ENCODE measurements at places on chromosomes 11 and 22.

- no peak for DNase-seq
Observed at GRCh38 chr22:49208768-49209252, 618.9 kb downstream of the BRD1 start.

DNA sequence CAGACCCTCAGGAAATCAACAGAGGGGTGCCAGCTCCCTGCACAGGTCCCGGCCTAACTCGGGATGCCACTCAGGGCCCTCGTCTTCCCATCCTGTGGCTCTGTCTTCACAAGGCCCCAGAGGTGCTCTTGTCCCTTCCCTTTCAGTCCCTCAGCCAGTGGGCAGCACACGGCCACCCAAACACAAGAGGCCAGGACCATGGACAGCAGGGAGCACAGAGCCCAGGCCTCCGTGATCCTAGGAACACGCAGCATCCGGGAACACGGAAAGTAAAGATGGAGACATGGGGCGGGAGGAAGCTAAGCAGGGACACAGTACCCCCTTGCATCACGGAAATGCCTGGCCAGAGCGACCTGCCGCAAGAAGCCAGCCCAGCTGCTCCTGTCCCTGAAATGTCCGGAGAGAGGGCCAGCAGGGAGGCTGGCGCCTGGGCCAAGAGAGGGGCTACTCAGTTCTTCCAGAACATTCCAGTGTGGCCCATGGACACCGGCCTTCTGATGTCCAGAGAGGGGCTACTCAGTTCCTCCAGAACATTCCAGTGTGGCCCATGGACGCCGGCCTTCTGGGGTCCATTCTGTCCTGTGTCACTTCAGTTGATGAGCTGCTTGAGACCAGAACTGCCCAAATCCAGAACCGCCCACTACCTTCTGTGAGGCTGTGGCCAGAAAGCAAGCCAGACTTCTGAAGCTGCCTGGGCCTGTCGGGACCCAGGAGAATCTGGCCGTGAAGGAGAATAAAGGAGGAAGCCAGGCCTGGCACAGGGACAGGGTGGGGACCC, 274.0 kb downstream of the BRD1 start:
- DNase-seq: no peak

DNA sequence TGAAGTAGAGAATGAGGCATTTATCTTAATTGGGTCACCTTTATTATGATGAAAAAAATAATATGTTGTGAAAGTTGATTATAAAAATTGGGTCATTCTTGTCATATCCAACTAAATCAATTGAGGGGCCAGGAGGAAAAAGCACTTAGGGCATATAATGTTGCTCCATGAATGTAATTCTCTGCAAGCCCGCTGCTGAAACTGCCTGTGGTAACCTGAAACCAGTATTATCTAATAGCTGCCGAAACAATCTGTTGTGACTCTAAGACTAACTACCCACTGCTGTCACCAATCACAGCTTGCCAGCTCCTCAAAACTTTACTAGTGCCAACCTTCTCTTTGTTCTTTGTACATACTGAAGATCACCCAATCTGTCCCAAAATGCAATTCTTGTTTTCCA, 115.8 kb downstream of the ATG16L2 start:
- DNase-seq: no peak

GRCh38 chr22:21712751-21713427, 22.7 kb downstream of the YPEL1 start:
- DNase-seq: peak; percentile 43

GRCh38 chr11:29280452-29280851, 736.4 kb downstream of the KCNA4 start:
- DNase-seq: no peak

DNA sequence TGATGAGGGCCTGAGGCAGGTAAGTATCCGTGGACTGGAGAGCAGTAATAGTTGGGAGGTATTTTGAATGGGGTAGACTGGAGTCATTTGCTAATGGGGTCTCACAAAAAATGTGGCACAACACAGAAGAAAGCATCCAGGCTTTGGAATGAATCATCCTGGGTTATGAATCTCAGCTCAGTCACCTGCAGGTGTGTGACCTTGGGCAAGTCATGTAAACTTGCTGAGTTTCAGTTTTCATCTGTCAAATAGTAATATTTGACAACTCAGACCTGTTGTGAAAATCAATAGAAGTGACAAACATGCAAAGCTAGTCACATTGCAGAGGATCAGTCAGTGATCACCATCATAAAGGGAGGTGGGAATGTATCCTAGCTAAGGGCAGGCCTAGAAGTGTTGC, 232.0 kb upstream of the TENM4 start:
- DNase-seq: no peak

- DNase-seq: no peak
Observed at GRCh38 chr22:21866833-21867527, 465 bp downstream of the MAPK1 start.

- peak; percentile 80 for DNase-seq
Observed at GRCh38 chr22:31650391-31650790, 11.6 kb downstream of the PISD start.

DNA sequence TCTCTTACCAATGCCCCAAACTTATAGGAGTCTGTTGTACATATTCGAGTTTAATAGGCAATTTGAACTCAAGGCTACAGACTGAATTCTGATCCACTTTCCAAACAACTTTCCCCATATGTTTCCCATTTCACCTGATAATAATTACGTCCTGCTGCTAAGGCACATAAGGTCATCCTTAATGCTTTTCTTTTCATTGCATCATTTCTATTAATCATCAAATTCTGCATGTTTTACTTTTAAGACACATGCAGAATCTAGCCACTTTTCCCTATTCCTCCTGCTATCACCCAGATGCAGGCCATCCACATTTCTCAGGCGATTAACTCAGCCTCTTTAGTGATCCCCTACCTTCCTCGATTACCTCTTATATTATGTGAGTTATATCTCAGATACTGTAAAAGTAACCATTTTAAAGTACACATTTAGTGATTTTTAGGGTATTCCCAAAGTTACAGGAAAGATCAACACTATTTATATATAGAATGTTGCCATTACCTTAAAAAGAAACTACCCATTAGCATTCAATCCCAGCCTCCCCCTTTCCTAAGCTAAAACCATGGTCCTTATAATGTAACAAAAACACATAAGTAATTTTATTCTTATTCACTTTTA, 14.9 kb downstream of the XKR3 start:
- peak; percentile 40 for DNase-seq

GRCh38 chr11:74550991-74551753, 41.2 kb upstream of the POLD3 start:
- DNase-seq: no peak

DNA sequence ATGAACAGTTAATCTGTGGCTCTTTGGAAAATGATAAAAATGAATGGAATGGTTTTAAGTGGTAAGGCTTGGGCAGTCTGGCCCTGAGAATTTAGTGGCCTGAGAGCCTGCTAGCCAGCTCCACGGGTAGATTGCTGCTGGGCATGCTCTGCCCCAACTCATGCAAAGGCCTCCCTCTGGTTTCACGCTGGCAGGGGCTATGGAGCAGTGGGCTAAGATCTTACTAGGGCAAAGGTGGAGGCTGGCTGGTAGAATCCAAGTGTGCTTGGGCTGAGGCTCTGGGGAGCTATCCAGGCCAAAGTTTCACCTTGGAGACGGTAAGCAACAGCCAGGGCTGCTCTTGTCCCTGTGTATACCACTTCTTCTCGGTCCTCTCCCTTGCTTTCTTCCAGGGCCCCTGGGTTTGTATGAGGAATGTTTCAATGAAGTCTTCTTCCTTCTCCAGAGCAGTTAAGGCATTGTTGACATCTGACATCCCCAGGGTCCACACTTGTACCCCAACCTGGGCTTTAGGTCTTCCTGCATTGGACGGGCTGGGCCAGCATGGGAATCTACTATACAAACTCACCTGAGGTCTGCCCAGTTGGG, 27.4 kb downstream of the UBE2L3 start:
- no peak for DNase-seq

DNA sequence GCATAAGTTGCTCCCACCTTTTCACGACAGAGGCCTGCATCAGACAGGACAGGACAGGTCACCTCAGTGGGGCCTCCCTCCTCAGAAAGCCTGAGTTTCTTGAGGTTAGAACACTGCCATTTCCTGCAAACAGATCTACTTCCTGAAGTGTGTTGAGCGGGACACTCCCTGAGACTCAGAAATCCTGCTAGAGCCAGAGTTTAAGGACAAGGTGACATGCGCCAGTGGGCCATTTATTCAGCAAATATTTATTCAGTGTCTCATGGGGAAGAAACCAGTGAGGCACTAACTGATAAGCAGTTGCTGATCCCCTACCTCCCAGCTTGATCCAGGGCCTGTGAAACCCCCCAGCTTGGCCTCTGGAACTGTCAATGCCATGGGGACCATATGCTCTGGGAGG, 454.6 kb downstream of the SOX6 start:
- no peak for DNase-seq

GRCh38 chr11:23100726-23101125, 240.5 kb upstream of the CCDC179 start:
- DNase-seq: no peak

DNA sequence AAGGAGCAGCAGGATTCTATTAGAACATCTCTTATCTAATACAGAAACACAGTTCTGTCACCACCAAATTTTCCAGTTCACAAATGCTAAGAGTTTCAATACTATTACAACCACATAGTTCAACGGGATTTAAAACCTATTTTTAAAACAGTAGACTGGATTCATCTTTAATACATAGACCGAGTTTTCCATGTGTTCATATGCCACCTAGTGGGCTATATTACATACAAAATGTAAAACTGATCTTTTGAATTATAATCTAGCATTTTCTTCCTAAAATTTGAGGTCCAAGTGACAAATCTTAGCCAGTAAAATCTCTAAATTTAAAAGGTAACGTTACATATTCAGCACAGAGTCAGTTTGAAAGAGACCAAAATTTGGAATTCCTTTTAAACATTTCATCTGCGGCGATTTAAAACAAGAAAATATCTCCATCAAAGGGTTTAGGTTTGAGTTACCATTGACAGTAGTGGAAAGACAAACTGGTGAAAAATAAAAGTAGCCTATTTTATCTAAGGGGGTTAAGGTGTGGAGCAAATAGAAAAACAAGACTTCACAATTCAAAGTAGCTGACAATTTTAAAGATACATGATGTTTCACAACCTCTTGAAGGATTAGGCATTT, 269.3 kb upstream of the MPPED2 start:
- peak; percentile 8 for DNase-seq

- DNase-seq: no peak
Observed at GRCh38 chr22:38397189-38398085, 57.6 kb downstream of the KCNJ4 start.

GRCh38 chr11:129375751-129376657, at the start of gene BARX2:
Gene BARX2, plus strand, starts transcription at chr11:129375848. Its CDS starts 188 bp downstream, at chr11:129376036.
- no peak for DNase-seq

- no peak for DNase-seq
Observed at GRCh38 chr22:42459287-42460063, 27.3 kb upstream of the NFAM1 start.

DNA sequence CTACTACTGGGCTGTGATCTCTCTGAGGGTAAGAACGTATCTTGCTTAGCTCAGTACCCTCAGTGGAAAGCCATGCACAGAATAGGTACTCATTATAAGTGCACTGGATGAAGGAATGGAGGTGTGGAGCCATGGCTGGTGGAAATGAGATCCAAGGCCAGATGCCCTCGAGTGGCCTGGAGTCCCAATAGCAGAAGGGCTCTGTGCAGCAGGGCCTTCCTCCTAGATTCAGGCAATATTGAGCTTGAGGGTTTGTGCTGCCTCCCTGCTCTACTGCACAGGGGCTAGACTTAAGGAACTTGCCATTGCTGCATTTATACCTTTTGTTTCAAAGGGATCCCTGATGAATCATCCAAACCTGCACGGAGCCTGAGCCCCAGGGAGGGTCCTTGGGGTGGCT, 33.6 kb upstream of the TUB start:
- DNase-seq: no peak

- DNase-seq: no peak
Observed at GRCh38 chr22:48982321-48982905, 845.3 kb downstream of the BRD1 start.

GRCh38 chr11:45470151-45470793, 184.1 kb upstream of the SYT13 start:
- DNase-seq: peak; percentile 32

DNA sequence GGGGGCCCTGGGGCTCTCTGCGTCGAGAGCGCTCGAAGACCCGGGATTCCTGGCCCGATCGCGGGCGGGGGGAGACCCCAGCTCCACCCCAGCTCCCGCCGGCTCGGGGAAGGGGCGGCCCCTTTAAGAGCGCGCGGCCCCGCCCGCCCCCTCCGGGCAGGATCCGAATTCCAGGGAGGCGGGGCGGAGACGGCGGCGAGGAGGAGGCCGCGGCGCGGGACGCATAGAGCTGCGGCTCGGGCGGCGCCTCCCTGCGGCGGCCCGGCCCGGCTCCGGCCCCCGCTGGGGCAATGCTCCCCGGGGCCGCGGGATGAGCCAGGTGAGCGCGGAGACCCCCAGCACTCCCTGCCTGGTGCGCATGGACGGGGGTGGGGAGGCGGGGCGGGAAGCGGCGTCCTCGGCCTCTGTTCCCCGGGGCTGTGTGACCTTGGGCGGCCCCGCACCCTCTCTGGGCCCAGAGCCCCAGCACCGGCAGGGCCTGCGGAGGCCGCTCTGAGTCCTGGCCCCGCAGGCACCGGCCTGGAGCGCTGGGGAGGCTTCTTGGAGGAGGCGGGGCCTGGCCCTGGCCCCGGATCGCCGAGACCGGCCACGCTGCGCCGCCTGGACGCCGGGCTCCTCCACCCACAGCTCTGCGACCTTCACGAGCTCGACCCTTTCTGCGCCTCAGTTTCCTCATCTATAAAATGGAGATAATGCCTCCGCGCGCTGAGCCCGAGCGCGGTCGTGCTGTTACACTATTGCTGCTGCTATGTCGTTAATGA, 565 bp downstream of the GAS2L1 start:
- DNase-seq: no peak

- no peak for DNase-seq
Observed at GRCh38 chr22:48939441-48940265, 888.0 kb downstream of the BRD1 start.

DNA sequence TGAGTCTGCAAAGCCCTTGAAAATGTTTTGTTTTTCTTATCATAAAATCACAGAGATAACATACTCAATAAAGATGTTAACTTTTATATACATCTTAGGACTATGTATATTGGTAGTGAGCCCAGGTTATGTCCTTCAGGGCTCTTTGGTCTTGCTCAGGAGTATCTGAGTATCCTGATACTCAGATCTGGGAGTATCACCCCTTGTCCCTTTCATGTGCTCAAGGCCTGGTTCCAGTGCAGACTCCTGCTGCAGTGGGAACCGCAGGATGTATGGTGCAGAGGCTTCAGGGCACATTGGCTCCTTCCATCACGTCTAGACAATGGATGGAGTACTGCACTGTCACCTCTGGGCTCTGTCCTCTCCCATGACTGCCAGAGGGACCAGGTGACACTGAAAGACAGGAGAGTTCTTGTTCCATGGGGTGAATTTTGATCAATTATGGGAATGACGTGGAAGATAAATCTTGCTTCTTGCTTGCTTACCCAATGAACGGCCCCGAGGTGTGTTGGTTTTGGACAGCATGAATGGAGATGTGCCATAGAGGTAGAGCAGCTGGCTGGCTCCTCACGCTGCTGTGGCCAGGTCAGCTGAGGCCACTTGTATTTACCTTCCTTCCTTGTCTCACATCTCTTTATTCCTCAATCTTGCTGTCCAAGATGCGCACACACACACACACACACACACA, 215.5 kb downstream of the ARHGAP42 start:
- DNase-seq: no peak

- DNase-seq: no peak
Observed at GRCh38 chr11:130846606-130847005, 69.7 kb downstream of the SNX19 start.

GRCh38 chr11:111819829-111820237, 51.5 kb downstream of the ALG9 start:
- no peak for DNase-seq

All from HS-5 (cell line).